ENCODE measurements at places on chromosomes 2 and 18. TPM values are rescaled to one million over a fixed set of nuclear protein-coding genes. Genes with fewer than 3 reads are reported as not detected.

The IER3IP1 gene
- 18.4 TPM for total RNA-seq

The HOXD8 gene
- total RNA-seq, result 2.1 TPM

The SIX2 gene
- 12.4 TPM for total RNA-seq

The HOXD9 gene
- 1.0 TPM for total RNA-seq

The ITGA6 gene
- 120 TPM for total RNA-seq

The ERICH2 gene
- not detected for total RNA-seq

The TRAPPC12 gene
- 108 TPM for total RNA-seq

The KIAA2012 gene
- not detected for total RNA-seq

The SERPINB3 gene
- not detected for total RNA-seq

The CAPN13 gene
- total RNA-seq, result 2.5 TPM

The FHOD3 gene
- 49.9 TPM for total RNA-seq

The DNER gene
- 83.2 TPM for total RNA-seq

The COL6A3 gene
- 291 TPM for total RNA-seq

The REEP1 gene
- 34.9 TPM for total RNA-seq

The LIMS4 gene
- not detected for total RNA-seq

The KIF1A gene
- total RNA-seq, result 133 TPM

The SLC4A5 gene
- 36.3 TPM for total RNA-seq

The ZNF521 gene
- 99.6 TPM for total RNA-seq

The ANKRD30B gene
- total RNA-seq, result not detected

The RGPD3 gene
- total RNA-seq, result 1.3 TPM

The LRP1B gene
- 9.5 TPM for total RNA-seq

The TEKT4 gene
- 0.22 TPM for total RNA-seq

The PFN4 gene
- total RNA-seq, result 4.1 TPM

The SCTR gene
- total RNA-seq, result not detected

The SIX3 gene
- total RNA-seq, result 35.2 TPM

The RETREG2 gene
- total RNA-seq, result 66.2 TPM

The CPS1 gene
- total RNA-seq, result 3.8 TPM

The REG1B gene
- total RNA-seq, result not detected

The ANKRD30BL gene
- 7.3 TPM for total RNA-seq

The TEX44 gene
- not detected for total RNA-seq

The TUBA3E gene
- total RNA-seq, result not detected

The CPLX4 gene
- total RNA-seq, result 46.1 TPM

The MC5R gene
- 0.33 TPM for total RNA-seq

The NUP35 gene
- total RNA-seq, result 39.2 TPM

The GBX2 gene
- total RNA-seq, result 0.49 TPM

The NDC80 gene
- total RNA-seq, result 10.5 TPM

The UGT1A4 gene
- total RNA-seq, result not detected

The IL36G gene
- not detected for total RNA-seq

The COLEC12 gene
- 67.2 TPM for total RNA-seq

The ANKRD62 gene
- total RNA-seq, result not detected

The LOXHD1 gene
- 0.77 TPM for total RNA-seq

The FAM161A gene
- 113 TPM for total RNA-seq

The LYG2 gene
- not detected for total RNA-seq

The C2orf66 gene
- 0.55 TPM for total RNA-seq

The ABCG8 gene
- 0.27 TPM for total RNA-seq

The TCF23 gene
- total RNA-seq, result 0.11 TPM

The SERPINB13 gene
- 0.33 TPM for total RNA-seq

The UGT1A8 gene
- total RNA-seq, result not detected

The TSPYL6 gene
- 0.44 TPM for total RNA-seq

All from camera-type eye (tissue), 1 donor.